ENCODE measurements at places on chromosomes 7 and 10.

DNA sequence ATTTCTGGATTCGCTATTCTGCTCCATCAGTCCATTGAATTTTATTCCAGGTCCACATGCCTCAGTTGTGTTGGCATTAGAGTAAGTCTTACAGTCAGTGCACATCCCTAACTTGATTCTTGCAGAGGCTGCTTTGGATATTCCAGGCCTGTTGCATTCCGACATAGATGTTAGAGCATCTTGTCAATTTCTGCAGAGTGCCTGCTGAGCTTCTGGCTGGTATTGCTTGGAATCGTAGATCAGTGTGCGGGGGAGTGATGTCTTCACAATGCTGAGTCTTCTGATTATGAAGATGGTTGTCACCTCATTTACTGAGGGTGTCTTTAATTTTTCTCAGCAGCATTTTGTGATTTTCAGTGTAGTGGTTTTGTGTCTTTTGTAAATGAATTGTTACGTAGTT is 45.2 kb downstream of the INPP5A start:
- no peak overlapping the region for H3K4me3 ChIP-seq
- no peaks in the 10 kb centered on the region for H3K27me3 ChIP-seq
- no peaks in the 10 kb centered on the region for H3K36me3 ChIP-seq
- DNase-seq = no peak

DNA sequence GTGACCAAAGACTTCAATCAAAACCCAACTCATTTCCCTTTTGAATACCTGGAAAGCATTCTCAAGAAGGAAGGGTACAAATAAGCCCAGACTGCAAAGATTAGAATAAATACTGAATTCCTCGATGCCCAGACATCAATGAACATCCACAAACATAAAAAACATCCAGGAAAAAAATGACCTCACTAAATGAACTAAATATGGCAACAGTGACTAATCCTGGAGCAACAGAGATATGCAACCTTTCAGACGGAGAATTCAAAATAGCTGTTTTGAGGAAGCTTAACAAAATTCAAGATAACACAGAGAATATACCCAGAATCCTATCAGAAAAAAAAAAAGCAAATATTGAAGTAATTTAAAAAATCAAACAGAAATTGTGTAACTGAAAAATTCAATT is 43.2 kb downstream of the PCLO start:
- DNase-seq = no peak
- H3K27me3 ChIP-seq = no peaks in the 10 kb centered on the region
- H3K4me1 ChIP-seq = peaks cover 4% of the 10 kb centered on the region
- H3K4me3 ChIP-seq = no peak overlapping the region
- no peaks in the 10 kb centered on the region for H3K36me3 ChIP-seq
- H3K27ac ChIP-seq = no peak overlapping the region

GRCh38 chr10:31063841-31064240 is 32.2 kb upstream of the ZNF438 start:
- DNase-seq = no peak
- no peak overlapping the region for H3K4me3 ChIP-seq
- H3K4me1 ChIP-seq = peaks cover 23% of the 10 kb centered on the region
- no peaks in the 10 kb centered on the region for H3K27me3 ChIP-seq
- H3K36me3 ChIP-seq = no peaks in the 10 kb centered on the region

DNA sequence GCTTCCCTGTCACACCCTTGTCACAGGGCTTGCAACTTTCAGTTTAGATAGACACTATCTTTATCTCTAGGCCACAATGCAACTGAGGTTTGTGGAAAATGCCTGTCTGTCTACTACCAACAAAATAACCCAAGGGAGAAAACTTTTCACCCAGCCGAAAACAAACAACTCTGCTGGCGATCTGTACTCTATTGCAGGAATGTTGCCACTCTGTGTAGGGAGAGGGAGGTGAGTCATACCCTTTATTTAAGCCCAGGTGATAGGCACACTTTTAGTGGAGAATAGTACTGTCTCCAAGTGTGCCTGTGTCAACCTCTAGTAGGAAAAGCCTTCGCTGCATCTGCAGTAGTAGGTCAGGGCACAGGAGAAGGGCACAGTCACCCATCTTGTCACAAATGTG is 108.3 kb downstream of the SLC25A40 start:
- no peaks in the 10 kb centered on the region for H3K27me3 ChIP-seq
- no peaks in the 10 kb centered on the region for H3K36me3 ChIP-seq
- DNase-seq = no peak
- no peak overlapping the region for H3K27ac ChIP-seq
- no peaks in the 10 kb centered on the region for H3K4me1 ChIP-seq
- H3K4me3 ChIP-seq = no peak overlapping the region

DNA sequence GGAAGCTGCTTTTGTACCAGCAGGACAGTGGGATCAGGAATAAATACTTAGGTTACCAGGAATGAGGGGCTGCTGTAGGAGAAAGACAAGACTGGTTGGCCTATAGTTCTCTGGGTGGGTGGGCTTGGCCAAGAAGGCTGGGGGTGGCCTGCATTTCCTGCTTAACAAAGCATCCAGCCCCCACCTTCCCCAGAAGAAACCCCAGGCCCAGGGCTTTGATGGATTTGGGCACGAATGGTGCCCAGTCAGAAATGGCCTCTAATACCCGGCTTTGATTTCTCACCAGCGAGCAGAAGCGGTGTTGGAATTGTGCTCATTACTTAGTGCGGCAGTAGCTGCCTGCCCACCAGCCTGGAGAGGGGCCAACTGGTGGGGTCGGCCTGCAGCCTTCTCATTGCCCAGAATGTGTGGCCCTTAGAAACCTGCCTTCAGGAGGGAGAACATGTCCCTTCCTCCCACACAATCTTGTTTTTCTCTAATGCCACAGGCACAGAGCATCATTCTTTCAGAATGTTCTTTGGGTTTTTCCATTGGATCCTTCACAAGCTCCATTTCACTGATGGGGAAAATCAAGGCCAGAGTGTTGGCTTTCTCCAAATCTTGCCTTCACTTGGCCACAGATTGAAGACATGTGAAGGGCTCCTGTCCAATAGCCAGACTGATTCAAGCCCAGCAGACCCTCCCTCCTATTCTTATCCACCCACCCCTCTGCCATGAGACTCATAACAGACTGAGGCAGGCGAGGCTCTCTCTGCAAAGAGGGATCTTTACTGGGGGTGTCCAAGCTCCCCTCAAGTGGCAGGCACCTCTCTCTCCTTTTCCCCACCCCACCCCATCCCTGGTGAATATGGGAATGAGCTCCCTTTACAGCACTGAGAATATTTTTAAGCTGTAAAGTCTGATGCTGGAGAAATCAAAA is 2.5 kb downstream of the UNC5B start:
- H3K27ac ChIP-seq = peak overlapping the region; percentile 88
- H3K4me1 ChIP-seq = peaks cover 79% of the 10 kb centered on the region
- peaks cover 13% of the 10 kb centered on the region for H3K27me3 ChIP-seq
- no peak for DNase-seq
- no peaks in the 10 kb centered on the region for H3K36me3 ChIP-seq

GRCh38 chr10:557792-558328 is 131.6 kb downstream of the DIP2C start:
- DNase-seq = no peak
- H3K4me3 ChIP-seq = no peak overlapping the region
- H3K36me3 ChIP-seq = no peaks in the 10 kb centered on the region

- H3K4me1 ChIP-seq = peaks cover 51% of the 10 kb centered on the region
- peaks cover 7% of the 10 kb centered on the region for H3K36me3 ChIP-seq
Measured at GRCh38 chr10:121927318-121927840, 452 bp downstream of the ATE1 start.

DNA sequence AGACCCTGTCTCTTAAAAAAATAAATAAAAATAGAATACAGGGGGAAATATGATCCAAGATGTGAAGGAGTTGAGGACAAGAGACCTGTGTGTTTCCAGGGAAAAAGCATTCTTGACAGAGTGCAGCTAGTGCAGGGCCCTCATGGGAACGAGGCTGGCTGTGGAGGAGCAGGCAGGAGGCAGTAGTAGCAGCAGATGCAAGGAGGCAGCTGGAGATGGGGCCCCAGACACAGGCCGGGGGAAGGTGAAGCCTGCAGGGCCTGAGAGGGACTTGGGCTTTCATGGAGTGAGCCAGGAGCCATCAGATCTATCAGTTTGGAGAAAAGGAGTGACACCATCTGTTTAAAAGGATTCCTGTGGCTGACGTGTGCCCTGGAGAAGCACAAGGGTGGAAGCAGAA is 71.4 kb upstream of the ZNF438 start:
- no peaks in the 10 kb centered on the region for H3K4me1 ChIP-seq
- H3K27ac ChIP-seq = no peak overlapping the region
- no peaks in the 10 kb centered on the region for H3K27me3 ChIP-seq
- H3K4me3 ChIP-seq = no peak overlapping the region

- H3K27me3 ChIP-seq = no peaks in the 10 kb centered on the region
- H3K36me3 ChIP-seq = peaks cover 5% of the 10 kb centered on the region
- DNase-seq = no peak
- H3K4me1 ChIP-seq = peaks cover 14% of the 10 kb centered on the region
- H3K4me3 ChIP-seq = no peak overlapping the region
- H3K27ac ChIP-seq = no peak overlapping the region
Measured at GRCh38 chr7:66415659-66416265, 210.6 kb downstream of the TPST1 start.

DNA sequence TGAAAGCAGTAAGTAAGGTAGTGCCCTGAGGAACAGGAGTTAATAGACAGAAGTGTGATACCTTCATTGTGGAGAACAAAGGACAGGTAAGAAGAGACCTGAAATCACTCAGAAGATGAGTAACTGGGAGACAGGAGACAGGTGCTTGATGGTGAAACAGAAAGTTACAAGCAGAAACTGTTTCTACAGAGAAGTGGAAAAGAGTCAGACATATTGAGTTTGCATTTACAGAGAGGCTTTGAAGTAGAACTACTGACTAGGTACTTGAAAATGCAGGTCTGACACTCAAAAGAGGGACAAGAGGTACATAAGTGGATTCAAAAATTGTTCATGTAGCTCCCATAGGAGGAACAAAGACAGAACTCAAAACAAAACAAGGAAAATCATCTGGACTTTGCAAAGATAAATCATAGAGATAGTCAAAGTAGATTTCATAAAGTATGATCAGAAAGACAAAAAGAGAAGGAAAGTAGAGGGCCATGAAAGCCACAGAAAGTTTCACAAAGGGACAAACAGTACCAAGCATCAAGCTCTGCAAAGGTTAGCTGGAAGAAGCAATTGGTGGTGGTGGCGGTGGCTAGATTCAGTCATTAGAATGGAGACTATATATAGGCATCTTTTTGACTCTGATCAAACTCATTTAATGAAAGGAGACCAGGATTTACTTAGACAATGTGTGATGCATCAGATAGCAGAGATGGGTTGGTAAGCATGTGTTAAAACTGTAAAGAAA is 198.4 kb downstream of the PCLO start:
- H3K4me3 ChIP-seq = no peak overlapping the region
- no peak overlapping the region for H3K27ac ChIP-seq
- DNase-seq = no peak
- H3K4me1 ChIP-seq = no peaks in the 10 kb centered on the region
- H3K27me3 ChIP-seq = no peaks in the 10 kb centered on the region

- no peaks in the 10 kb centered on the region for H3K36me3 ChIP-seq
- H3K27me3 ChIP-seq = no peaks in the 10 kb centered on the region
- DNase-seq = no peak
- H3K4me3 ChIP-seq = peak overlapping the region; percentile 10
- peaks cover 100% of the 10 kb centered on the region for H3K4me1 ChIP-seq
- peak overlapping the region; percentile 89 for H3K27ac ChIP-seq
Measured at GRCh38 chr7:140631602-140632001, 9.0 kb downstream of the DENND2A start.

DNA sequence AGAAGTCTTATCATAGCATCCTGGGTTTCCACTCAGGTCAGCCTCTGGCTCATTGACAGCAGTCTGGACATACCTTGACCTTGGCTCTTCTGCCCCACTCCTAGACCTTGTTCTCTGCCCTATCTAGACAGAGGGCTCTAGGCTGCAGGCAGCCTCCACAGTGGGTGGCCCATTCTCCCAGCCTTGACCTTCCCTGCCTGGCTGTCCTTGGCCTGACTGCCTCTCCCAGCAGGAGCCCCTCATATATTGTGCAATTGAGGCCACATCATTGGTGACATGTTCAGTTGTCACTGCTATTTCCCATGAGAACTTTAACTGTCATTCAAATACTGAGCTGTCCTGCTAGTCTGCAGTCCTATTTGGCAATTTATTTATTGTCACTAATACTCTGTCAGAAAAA is 503.4 kb downstream of the PLXNA4 start:
- H3K4me3 ChIP-seq = no peak overlapping the region
- H3K36me3 ChIP-seq = no peaks in the 10 kb centered on the region
- H3K4me1 ChIP-seq = peaks cover 21% of the 10 kb centered on the region
- H3K27me3 ChIP-seq = peaks cover 4% of the 10 kb centered on the region
- H3K27ac ChIP-seq = no peak overlapping the region
- no peak for DNase-seq

DNA sequence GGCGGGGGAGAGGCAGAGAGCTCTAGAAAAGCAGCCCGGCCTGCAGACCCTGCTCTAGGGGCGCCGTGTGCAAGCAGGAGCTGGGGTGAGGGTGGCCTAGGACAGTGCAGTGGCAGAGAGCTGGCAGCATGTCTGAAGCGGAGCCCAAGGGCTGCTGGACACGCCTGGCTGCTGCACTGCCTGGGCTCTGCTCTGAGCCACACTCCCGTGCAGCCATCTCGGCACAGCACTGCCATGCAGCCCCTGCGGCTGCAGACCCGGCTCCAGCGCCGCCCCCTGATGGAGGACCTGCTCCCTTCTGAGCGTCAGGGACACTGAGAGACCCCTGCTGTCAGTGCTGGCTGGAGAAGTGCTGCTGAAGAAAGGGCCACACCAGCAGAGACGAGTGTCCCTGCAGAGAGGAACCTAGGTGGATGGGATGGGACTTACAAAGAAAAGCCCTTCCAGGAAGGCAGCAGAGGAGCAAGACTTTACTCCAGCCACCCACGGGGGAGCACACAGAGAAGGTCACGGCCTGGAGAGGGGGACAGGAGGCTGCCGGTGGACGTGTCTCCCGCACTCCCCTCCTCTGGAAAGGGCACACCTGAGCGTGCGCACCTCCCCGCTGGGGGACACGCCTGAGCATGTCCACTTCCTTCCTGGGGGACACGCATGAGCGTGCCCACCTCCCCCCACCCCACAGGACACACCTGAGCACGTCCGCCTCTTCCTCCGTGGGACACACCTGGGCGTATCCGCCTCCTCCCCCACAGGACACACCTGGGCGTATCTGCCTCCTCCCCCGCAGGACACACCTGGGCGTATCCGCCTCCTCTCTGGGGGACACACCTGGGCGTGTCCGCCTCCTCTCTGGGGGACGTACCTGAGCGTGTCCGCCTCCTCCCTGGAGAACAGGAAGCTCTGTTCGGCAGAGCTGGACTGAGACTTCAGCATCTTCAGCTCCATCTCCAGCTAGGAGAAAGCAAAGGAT is 252.9 kb downstream of the MAD1L1 start:
- H3K4me3 ChIP-seq = no peak overlapping the region
- H3K27ac ChIP-seq = no peak overlapping the region
- no peaks in the 10 kb centered on the region for H3K4me1 ChIP-seq
- H3K36me3 ChIP-seq = peaks cover 36% of the 10 kb centered on the region

Data from left ventricle myocardium inferior (tissue), 1 donor.